Inflammatory macrophage (primary cell): ENCODE measurements at places on chromosomes 2 and 18.

- DNase-seq = no peak
These were observed 57.2 kb upstream of the RNU4ATAC start for GRCh38 chr2:121473512-121473911.

GRCh38 chr2:211868996-211869533 lies 669.5 kb downstream of the ERBB4 start:
- DNase-seq = no peak

DNA sequence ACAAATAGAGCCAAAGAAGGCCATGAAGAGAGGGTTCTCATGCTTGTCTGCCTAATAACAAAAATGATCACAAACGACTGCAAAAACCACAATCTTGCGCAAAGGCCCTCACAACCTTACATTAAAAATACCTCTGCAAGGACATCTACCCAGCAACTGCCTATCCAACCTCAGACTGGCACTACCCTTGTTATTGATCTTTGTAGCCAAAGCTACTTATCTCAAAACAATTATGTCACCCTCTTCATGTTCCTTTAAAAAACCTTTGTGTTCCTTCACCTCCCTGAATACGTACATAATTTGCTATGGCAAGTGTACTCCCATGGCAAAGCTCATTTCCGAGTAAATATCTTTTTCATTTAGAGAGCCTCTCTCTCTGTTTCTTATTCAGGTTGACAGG lies 44.1 kb downstream of the TMEM163 start:
- DNase-seq = no peak

- DNase-seq = no peak
These were observed 139.0 kb upstream of the TRIB2 start for GRCh38 chr2:12577567-12578253.

GRCh38 chr2:109264595-109265328 lies 135.8 kb downstream of the SH3RF3 start:
- no peak for DNase-seq
